G401 (cell line): ENCODE measurements at places on chromosomes 12 and 14. TPM values are rescaled to one million over a fixed set of nuclear protein-coding genes. Genes with fewer than 3 reads are reported as not detected.

The HOXC12 gene
- not detected in 2 replicates for total RNA-seq

GRCh38 chr12:64691795-64692583 lies 67.2 kb downstream of the GNS start:
- DNase-seq = no peak

- no peak for DNase-seq
Measured at GRCh38 chr12:130650131-130650530, 66.0 kb downstream of the RIMBP2 start.

The GALC gene
- total RNA-seq = 7.5 and 9.7 TPM in 2 replicates

The SLC35E3 gene
- total RNA-seq = 1.5 and 2.0 TPM in 2 replicates

DNA sequence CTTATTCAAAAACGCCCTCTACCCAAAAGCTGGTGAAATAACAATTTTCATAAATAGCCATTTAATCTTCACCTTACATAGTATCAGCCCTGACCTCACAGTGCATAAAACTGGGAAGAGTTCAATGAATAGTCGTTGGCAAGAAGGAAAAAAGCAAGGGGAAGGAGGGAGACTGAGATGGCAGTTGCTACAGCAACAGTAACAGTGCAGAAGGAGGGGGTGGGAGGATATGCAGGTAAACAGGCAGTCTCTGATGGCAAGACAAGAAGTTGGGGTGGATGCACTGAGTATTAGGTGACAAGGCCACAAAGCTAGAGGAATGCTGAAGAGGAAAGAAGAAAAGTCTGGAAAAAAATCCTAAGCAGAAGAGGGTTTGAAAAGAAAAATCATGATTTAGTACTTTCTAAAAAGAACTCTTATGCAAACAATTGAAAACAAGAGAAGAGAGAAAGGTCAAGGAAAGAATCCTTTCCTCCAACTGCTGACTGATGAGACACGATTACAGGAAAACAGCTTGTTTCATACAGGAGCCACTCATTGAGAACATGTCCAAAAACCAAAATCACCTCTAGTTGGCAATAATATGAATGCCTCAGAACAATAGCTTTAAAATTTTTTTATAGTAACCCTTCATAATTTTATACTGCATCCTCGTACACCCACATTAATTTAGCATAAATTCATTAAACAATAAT lies 56.0 kb downstream of the DCAF5 start:
- no peak for DNase-seq

GRCh38 chr14:87916886-87917275 lies 76.1 kb downstream of the GALC start:
- no peak for DNase-seq

The KIF26A gene
- 19.8 and 21.2 TPM in 2 replicates for total RNA-seq

The KTN1 gene
- 92.4 and 132 TPM in 2 replicates for total RNA-seq

GRCh38 chr12:52659951-52660350 lies 7.9 kb upstream of the KRT2 start:
- no peak for DNase-seq
